B cell (primary cell): ENCODE measurements at places on chromosomes 12 and 14. TPM values are rescaled to one million over a fixed set of nuclear protein-coding genes. Genes with fewer than 3 reads are reported as not detected.

RPS6KL1 gene
- 3.4 TPM in 2 replicates for total RNA-seq

MBD6 gene
- total RNA-seq, result 121 TPM in 2 replicates

CCDC196 gene
- not detected in 2 replicates for total RNA-seq

- peaks cover 3% of the 10 kb centered on the region for H3K4me1 ChIP-seq
- no peaks in the 10 kb centered on the region for H3K27me3 ChIP-seq
- no peak for DNase-seq
Observed at GRCh38 chr12:51156245-51156765, 16.6 kb downstream of the TFCP2 start.

DNA sequence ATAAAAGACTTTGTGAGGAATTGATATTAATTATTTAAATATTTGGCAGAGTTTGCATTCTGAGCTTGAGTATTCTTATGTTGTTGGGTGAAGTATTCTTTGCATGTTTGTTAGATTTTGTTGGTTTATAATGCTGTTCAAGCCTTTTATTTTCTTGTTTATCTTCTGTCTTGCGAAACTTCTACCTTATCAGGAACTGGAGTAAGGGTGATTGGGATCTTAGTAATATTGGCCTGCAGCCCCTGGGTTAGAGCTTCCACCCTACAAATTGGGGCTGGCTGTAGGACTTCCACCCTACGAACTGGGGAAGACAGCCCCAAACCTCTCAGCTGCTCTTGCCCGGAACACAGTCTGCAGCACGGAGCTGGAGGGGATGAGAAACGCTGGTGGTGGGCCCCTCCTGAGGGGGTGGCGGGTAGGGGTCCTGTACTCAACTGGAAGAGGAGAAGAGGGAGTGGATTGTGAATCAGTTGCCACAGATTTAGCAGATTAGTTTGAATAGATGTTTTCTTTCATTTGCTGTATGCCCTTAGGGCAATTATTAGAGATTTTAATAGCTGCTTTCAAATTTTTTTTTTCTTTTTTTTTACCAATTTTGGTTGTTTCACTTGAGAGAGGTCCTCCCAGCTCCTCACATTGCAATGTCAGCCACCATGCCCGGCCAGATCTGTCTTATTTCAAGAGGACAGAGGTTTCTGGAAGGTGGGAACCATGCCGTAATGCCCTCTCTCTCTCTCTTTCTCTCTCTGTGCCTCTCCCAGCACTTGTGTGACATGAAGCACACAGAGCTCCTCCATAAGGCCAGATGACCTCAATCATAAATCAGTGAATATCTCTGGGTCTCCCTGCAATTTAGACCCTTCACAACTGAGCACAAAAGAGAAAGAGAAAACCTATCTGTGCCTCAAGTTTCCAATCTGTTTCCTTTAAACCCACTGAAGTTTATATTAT, 123.4 kb downstream of the DICER1 start:
- H3K4me3 ChIP-seq, result no peak overlapping the region
- no peaks in the 10 kb centered on the region for H3K4me1 ChIP-seq
- H3K27ac ChIP-seq, result no peak overlapping the region
- H3K36me3 ChIP-seq, result no peaks in the 10 kb centered on the region
- no peak for DNase-seq
- no peaks in the 10 kb centered on the region for H3K27me3 ChIP-seq

- H3K27ac ChIP-seq, result no peak overlapping the region
- H3K4me1 ChIP-seq, result peaks cover 23% of the 10 kb centered on the region
- no peak overlapping the region for H3K4me3 ChIP-seq
- peaks cover 4% of the 10 kb centered on the region for H3K27me3 ChIP-seq
Observed at GRCh38 chr12:51921017-51921725, 13.9 kb downstream of the ACVRL1 start.

GRCh38 chr12:107242189-107242588, 148.8 kb upstream of the CRY1 start:
- H3K4me3 ChIP-seq, result no peak overlapping the region
- DNase-seq, result no peak
- no peak overlapping the region for H3K27ac ChIP-seq
- H3K27me3 ChIP-seq, result peaks cover 3% of the 10 kb centered on the region
- H3K36me3 ChIP-seq, result no peaks in the 10 kb centered on the region
- H3K4me1 ChIP-seq, result no peaks in the 10 kb centered on the region

DNA sequence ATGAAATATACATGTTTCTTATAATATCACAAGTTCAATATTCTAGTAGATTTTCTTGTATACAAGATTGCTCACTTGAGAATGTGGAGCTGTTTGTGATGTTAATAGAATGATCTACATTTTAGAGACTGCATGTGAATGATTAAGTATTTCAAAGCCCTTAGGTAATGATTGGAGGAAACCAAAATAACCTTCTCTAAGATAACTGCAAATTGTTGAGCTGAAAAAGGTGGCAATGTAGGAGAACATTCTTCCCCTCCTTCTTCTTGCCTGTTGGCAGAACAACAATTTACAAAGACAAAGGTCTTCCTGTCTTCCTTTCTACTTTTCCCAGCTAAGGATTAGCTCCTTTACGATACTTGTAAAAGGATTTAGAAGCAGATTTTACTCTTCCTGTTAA, 2.0 kb upstream of the CLEC6A start:
- no peaks in the 10 kb centered on the region for H3K27me3 ChIP-seq
- no peak overlapping the region for H3K4me3 ChIP-seq
- no peaks in the 10 kb centered on the region for H3K4me1 ChIP-seq
- H3K36me3 ChIP-seq, result no peaks in the 10 kb centered on the region
- DNase-seq, result no peak

GRCh38 chr14:91554535-91555332, 44.6 kb upstream of the PPP4R3A start:
- H3K27ac ChIP-seq, result no peak overlapping the region
- H3K27me3 ChIP-seq, result no peaks in the 10 kb centered on the region
- no peaks in the 10 kb centered on the region for H3K36me3 ChIP-seq
- no peak overlapping the region for H3K4me3 ChIP-seq
- DNase-seq, result no peak
- no peaks in the 10 kb centered on the region for H3K4me1 ChIP-seq

DNA sequence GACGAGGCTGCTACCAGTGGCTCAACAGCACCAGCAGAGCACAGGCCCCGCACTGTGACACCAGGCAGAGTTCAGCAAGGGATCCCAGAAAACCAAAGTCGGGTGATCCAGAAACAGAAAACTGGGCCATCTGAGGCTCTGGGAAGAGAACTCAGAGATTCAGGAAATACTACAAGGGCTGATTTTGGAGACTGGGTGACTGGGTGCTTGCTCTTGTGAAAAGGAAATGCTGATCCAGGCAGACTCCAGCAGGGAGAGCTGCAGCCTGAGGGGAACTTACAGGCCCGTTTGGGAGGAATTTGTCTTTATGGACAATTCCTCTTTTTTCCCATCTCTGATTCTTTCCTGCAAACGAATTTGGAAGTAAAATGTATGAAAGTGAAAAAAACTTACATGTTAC, 28.2 kb downstream of the FOXN3 start:
- peaks cover 2% of the 10 kb centered on the region for H3K36me3 ChIP-seq
- peaks cover 41% of the 10 kb centered on the region for H3K4me1 ChIP-seq
- no peak overlapping the region for H3K27ac ChIP-seq
- no peak overlapping the region for H3K4me3 ChIP-seq

DNA sequence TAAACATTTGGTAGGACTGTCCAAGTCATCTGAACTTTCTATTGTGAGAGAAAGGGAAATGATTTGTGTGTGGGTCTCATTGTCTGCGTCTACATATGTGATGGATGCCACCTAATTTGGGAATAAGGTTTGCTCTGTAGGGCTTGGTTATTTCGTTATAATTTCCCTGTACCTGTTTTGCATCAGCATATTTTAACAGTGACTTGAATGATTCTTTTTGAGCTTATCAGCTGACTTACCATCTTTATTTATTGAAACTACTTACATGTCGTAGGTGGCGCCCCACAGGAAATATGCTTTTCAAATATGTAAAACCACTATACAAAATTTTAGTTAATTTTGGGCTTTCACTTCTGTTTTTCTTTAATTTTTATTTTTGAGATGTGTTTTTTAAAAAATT, 56.5 kb upstream of the BCAT1 start:
- peak; percentile 76 for DNase-seq
- peak overlapping the region; percentile 12 for H3K4me3 ChIP-seq
- H3K27me3 ChIP-seq, result no peaks in the 10 kb centered on the region
- H3K4me1 ChIP-seq, result peaks cover 50% of the 10 kb centered on the region
- H3K27ac ChIP-seq, result peak overlapping the region; percentile 54
